ENCODE measurements at places on chromosomes 1 and 21.

GRCh38 chr1:198889101-198889500 is 250.3 kb downstream of the PTPRC start:
- no peak for DNase-seq

GRCh38 chr1:39876144-39876543 is 7.2 kb downstream of the TRIT1 start:
- DNase-seq = no peak

GRCh38 chr1:30707412-30708360 is 15.7 kb downstream of the MATN1 start:
- DNase-seq = peak; percentile 46

GRCh38 chr1:202011994-202012393 is 1.6 kb downstream of the ELF3 start:
- no peak for DNase-seq

DNA sequence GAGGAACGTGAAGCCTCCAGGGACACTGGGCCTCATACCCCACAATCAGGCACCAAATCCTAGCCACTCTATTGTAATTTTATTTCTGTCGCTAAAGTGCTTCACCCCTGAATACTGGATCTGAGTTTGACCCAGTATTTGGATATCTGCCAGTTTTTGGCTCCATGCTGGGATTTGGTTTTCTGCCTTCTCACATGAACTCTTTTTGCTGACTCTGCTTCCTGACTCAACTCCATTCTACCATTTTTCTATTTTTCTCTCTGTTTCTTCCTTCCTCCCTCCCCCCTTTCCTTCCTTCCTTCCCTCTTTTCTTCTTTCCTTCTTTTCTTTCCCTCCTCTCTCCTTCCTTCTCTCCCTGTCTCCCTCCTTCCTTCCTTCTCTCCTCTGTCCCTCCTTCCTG is 151.3 kb upstream of the GJB5 start:
- no peak for DNase-seq

GRCh38 chr1:29758781-29759499 is 522.6 kb downstream of the PTPRU start:
- no peak for DNase-seq

GRCh38 chr1:206821493-206821892 is 43.9 kb upstream of the IL20 start:
- no peak for DNase-seq

DNA sequence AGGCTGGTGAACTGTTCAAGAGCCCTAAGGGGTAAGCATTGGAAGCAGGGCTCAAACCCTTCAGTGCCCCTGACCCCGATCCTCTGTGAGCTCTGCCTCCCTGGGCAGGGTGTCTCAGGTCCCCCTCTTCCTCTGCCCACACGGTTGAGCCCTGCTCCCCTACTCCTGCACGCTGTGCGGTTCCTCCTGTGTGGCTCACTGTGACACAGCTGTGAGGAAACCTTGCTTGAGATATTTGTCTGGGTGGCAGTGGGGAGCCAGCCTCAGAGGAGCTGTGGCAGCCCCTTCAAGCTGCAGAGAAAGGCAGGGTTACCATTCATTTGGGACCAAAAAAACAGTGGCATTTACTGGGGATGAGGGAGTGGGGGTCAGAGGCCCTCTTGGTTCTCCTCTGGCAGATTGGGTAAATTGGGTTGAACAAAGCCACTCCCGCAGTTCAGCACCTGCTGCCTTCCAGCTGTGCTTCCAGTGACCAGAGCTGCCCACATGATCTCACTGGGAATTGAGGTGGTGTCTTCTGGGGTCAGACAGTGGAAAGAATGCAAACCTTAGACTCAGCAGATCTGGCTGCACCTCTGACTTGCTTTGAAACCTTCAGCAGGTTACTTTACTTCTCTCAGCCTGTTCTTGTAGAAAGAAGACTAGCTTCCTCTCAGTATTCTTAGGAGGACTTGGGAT is 60.6 kb upstream of the CD1D start:
- DNase-seq = no peak

- no peak for DNase-seq
Observed at GRCh38 chr1:82836973-82837680, 1036.4 kb downstream of the ADGRL2 start.

- no peak for DNase-seq
Observed at GRCh38 chr1:153403421-153404085, 12.7 kb upstream of the S100A8 start.

GRCh38 chr1:248417854-248418253 is 15.0 kb downstream of the OR2T1 start:
- DNase-seq = no peak

DNA sequence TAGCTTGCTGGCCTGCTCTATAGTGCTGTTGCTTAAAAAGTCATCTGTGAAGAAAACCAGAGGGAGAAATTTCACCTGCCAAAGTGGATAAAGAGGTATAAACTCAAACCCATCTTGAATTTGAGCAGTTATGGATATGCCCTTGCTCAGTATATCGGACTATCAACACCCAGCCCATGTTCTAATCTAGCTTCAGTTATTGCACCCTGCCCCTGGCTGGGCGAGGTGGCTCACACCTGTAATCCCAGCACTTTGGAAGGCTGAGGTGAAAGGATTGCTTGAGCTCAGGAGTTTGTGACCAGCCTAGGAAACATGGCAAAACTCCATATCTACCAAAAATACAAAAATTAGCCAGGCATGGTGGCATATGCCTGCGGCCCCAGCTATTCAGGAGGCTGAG is 13.3 kb downstream of the LIX1L start:
- DNase-seq = no peak

DNA sequence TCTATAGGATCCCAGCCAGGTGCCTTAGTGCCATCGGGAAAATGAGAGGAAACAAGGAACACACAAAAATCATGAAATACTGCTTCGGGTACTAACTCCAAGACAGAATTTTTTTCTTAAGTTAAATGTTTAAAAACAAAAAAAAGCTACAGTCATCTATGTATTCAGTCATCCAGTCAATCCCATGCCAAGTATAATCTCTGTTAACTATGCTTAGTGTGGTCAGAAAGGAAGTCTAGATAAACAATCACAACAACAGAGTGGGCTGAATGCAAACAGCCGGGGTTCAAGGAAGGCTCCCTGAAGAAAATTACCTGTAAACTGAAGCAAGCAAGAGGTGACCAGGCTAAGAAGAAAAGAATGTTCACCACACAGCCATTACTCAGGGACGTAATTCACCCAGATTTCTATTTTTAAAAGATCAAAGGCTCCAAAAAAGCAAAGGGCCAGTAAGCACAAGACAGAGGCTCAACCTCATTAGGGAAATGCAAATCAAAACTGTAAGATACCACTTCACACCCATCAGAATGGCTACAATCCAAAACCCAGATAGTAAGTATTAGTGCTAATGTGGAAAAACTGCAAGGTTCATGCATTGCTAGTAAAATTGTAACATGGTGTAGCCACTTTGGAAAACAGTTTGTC is 53.0 kb downstream of the RERE start:
- no peak for DNase-seq

DNA sequence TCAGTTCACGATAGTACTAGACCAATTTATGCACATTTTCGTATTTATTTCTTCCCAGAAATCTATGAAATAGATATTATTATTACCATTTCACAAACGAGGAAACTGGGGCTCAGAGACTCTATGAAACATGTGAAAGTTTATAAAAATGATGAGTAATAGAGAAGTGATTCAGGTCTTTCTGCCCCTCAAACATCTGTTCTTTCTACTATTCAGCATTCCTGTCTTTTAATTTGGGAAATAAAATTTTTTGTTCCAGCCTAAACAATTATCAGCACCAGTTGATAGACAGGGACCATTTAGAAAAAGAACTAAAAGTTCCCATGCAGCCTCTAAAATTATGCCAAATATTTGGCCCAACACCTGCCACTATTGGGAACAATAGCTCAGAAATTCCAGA is 585.1 kb downstream of the PTPRC start:
- DNase-seq = no peak

DNA sequence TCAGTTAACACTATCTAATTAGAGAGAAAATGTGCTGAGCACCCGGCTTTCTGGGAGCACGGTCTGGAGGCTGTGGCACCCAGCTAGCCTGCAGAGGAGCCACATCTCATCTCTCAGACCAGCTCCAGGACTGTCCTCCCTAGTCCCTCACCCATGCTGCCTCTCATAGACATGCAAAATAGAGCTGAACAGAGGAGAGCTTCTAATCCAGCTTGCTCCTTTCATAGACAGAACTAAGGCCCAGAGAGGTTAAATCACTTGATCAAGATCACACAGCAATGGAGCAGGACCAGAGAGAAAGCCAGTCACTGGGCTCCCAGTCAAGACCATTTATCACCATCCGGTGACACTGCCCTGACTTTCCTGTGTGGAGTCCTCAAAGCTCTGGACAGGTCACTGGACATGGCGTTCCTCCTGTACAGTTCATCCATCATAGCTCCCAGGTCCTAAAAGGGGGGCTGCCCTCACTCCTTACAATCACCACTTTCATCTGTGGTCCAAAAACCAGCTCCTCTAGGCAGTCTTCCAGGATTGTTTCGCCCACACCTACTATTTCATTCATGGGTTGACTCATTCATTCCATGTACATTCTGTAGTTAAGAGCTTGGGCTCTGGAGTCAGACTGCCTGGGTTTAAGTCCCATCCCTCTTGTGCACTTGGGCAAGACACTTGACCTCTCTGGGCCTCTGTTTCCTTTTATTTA is 8.8 kb upstream of the CAMK2N1 start:
- DNase-seq = no peak

GRCh38 chr1:102799496-102799895 is 308.8 kb downstream of the COL11A1 start:
- DNase-seq = no peak

DNA sequence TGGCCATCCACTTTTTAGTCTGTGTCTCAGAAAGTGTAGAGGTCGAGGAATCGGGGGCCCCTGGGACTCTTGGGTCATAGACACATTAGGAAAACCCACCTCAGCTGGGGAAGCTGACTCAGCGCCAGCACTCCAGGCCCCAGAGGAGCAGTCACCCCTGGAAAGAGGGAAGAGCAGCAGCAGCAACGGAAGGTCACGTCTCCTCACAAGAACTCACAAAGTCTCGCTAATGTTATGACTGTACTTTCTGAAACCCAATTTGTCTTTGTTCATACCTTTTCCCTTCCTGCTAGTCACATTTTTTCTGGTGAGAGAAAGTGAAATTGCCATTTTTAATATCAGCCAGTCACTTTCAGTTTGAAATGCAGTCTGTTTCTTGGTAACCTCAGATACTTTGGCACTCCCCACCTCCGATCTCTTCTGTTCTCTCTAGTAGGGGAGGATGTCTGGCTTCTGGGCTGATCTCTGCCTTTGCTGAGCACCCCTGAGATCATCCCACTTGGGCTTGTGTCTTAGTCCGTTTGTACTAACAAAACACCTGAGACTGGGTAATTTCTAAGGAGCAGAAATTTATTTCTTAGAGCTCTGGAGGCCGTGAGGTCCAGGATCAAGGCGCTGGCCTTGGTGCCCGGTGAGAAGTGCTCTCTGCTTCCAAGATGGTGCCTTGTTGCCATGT is 6.0 kb upstream of the NLRP3 start:
- DNase-seq = no peak

DNA sequence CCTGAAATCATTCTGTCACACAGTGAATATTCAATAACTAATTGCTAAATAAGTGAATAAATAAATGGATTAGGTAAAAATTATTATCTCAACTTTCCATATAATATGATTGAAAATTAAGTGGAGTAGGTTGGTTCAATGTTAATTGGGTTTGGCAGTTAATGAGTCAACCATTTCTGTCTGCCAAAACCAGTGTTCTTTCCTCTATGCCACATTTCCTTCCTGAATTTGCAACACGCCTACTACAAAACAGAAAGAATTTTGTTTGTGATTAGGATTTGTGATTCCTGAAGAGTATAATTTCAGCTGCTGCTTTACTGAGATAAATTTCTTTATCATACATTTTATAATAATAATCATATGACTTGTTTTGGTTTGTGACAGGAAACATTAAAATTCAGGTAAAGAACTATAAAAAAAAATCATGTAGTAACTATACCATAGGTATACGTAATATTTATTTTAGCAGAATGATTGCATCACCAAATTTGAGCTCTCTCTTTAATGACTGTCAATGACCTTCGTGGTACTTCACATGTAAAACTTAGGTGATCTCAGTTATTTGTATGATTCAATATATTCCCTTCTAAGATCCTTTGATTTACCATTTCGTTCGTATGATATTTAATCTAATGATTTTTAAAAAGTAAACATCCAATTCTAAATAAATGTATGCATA is 241.3 kb downstream of the KCNT2 start:
- no peak for DNase-seq

- DNase-seq = no peak
Observed at GRCh38 chr21:35324372-35325220, 275.5 kb upstream of the RUNX1 start.

- DNase-seq = no peak
Observed at GRCh38 chr1:42674214-42674613, 8.0 kb upstream of the YBX1 start.

DNA sequence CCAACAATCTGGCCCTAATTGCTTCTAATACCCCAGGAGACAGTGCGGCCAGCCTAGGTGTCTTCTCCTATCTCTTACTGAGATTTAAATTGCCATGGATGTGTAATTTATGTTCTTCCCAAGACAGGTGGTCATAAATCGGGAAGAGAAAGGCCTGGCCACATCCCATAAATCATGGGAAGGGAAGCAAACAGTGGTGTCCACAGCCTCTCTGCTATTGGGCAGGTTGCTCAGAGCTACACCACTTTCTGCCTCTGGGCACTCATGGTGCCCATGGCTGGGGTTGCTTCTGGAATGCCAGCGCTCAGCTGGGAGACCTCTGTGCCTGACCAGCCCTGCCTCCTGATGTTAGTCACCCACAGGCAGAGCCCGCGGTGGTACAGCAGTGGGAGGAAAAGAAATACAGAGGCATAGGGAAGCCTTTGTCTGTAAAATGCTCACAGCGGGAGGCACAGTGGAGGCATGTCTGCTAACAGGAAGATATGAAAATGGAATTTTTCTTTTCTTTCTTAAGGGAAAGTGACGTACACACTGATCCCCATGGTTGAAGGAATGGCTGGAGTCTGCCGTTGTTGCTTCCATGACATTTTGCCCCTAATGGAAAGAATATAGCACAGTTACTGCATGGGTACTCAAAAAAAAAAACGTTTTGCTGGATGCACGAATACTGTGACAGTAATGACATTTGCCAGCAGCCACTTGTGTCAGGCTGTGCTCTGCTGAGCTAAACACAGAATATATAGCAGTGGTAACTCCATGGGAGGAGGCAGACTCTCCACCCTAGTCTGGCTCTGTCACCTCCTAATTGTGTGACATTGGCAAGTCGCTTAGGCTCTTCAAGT is 21.9 kb downstream of the MTARC1 start:
- no peak for DNase-seq

GRCh38 chr1:211352985-211353515 is 26.4 kb downstream of the TRAF5 start:
- peak; percentile 42 for DNase-seq

GRCh38 chr21:45822429-45823099 is 159.0 kb upstream of the COL6A1 start:
- no peak for DNase-seq
